ENCODE measurements at places on chromosomes 6 and 20.
A peak's percentile ranks its signal among the peaks of the same experiment; 100 is the strongest.

DNA sequence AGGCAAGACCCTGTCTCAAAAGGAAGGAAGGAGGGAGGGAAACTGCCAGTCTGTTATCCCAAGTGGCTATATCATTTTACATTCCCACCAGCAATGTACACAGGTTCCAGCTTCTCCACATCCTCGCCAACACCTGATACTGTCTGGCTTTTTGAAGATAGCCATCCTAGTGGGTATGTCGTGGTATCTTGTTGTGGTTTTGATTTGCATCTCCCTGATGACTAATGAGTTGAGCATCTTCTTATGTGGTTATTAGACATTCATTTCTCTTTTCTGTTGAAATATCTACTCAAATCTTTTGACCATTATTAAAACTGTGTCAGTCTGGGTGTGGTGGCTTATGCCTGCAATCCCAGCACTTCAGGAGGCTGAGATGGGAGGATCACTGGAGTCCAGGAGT is 47.9 kb upstream of the ARID1B start:
- DNase-seq = no peak

GRCh38 chr6:71405416-71405815 is 116.8 kb downstream of the OGFRL1 start:
- DNase-seq = no peak

DNA sequence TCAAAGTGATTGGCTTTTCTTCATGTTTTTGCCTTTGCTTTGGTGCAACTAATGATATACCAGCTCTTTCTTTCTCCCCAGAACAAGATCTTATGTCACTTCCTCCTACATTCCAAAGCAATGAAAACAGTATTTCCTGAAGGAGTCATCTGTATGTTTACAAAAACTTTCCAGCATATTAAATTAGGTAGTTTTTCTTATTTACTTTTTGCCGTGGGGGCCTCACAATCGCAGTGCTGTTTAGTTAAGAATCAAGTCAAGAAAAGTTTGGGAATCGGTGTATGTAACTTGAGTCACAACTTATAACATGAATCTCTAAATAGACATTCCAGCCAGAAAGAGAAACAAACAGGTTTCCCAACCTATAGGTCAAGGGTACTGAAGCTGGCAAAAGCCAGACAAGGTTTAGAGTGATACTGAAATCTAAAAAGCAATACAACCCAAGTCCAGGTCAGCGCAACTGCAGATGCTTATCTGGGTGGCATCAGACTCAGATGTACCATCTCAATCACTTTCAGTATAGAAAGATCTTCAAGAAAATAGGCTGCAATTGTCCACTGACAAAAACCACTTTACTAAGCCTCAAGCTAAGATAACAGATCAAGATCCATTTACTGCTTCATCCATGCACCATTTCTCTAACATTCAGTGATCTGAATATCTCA is 63.6 kb downstream of the IPCEF1 start:
- no peak for DNase-seq

- DNase-seq = no peak
These were observed 159.3 kb upstream of the JARID2 start for GRCh38 chr6:15086348-15087158.

DNA sequence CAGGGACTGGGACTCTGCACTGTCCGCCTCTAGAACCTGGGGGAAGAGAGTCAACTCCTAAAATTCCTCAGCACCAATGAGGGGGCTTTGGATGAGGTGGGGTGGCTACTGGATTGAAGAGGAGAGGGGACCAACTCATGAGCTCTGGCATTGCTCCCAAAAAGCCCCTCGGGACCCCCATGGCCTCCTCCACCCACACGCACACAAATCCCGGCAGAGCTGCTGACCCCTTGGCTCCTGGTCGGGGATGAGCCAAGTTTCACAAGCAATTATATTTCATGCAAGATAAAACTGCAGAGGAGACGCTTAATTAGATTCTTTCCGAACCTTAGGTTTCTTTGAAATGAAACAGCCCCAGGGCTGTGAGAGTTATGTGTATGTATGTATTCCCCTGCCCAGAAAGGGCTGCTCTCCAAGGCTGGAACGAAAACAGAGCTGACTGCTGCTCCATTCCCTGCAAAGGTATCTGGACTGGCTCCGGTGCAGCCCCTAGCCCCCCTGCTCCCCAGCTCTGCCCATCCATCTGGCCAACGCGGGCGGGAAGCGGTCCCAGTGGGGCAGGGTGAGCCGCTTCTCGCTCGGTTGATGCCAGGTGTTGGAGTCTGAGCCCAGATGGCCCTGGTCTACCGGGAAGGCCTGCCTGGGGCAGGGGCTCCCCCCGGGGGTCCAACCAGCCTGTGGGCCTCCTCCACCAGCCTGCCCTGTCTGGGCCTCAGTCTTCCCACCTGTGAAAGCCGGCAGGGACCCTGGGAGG is 46.8 kb upstream of the STX16 start:
- peak; percentile 32 for DNase-seq

DNA sequence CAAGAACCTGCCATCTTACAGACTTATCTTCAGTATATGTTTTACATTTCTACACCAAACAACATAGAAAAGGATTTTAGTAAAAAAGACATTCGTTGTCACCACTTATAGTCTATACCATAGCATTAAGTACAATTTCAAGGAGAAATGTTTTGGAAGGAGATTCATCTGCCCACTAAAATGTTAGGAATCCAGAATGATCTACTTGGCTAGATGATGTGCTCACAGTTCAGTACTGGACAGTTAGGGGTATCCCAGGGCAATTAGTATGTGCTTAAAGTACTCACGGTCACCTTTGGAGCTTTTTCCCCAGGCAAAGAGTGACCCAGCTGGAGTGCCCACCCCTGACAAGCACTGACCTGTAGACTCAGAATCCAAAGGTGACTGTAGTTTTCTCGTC is 222.9 kb downstream of the SLC24A3 start:
- DNase-seq = no peak

- DNase-seq = no peak
These were observed 2.4 kb downstream of the PHACTR2 start for GRCh38 chr6:143680141-143680540.

- DNase-seq = no peak
These were observed 4.8 kb upstream of the GPR31 start for GRCh38 chr6:167162591-167162990.

GRCh38 chr20:49701241-49701790 is 12.4 kb downstream of the B4GALT5 start:
- DNase-seq = no peak

GRCh38 chr20:22716821-22717351 is 132.5 kb upstream of the FOXA2 start:
- DNase-seq = no peak

GRCh38 chr6:119800526-119800925 is 451.0 kb upstream of the MAN1A1 start:
- DNase-seq = no peak

- peak; percentile 55 for DNase-seq
These were observed 22.2 kb upstream of the PNPLA1 start for GRCh38 chr6:36247693-36248092.

- peak; percentile 98 for DNase-seq
These were observed 634 bp upstream of the PHF1 start for GRCh38 chr6:33410050-33410710.

DNA sequence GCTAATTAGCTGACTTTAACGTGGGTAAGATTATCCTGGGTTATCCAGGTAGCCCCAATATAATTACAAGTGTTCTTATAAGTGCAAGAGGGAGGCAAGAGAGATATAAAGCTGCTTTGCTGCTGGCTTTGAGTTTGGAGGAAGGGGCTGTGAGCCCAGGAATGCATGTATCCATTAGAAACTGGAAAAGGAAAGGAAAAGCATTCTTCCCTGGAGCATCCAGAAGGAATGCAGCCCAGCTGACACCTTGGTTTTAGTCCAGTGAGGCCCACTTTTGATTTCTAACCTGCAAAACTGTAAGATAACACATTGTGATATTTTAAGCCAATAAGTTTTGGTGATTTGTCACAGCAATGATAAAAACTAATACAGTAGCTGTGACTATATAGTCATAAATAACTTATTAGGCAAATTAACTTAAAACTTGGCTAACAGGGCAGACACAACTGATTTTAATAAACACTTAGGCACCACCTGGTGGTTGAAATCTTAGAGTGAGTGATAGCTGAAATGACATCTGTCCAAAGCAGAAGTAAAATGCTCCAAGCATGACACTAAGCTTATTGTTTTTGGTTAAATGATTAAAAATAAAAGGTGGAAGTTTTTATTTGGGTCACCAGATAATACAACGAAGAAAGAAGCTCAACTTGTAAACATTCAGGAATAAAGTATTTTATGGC is 35.6 kb downstream of the ADGRF4 start:
- DNase-seq = no peak

GRCh38 chr6:26003102-26003694 is 40.6 kb downstream of the TRIM38 start:
- DNase-seq = peak; percentile 69

DNA sequence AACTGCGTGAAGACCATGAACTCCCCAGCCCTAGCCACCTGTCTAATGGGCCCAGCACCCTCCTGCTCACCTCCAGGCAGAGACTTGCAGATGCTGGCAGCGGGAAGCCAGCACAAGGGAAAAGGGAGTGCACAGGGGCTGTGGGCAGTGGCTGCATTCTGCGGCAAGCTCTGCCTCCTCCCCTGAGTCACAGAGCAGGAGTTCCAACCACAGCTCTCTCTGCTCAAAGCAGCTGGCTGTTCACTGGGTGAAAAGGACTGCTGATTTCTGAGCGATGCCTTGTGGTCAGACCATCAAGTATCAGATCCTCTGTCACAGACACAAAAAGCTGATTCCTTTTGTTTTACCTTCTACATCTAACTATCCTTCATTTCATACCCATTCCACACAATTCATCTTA is 10.5 kb downstream of the NKX2-2 start:
- no peak for DNase-seq

- no peak for DNase-seq
These were observed 1.7 kb downstream of the CDC25B start for GRCh38 chr20:3797592-3798372.

- no peak for DNase-seq
These were observed 299.7 kb downstream of the BTBD3 start for GRCh38 chr20:12217382-12217781.

- DNase-seq = no peak
These were observed 62.0 kb upstream of the SIRPA start for GRCh38 chr20:1833216-1833615.

DNA sequence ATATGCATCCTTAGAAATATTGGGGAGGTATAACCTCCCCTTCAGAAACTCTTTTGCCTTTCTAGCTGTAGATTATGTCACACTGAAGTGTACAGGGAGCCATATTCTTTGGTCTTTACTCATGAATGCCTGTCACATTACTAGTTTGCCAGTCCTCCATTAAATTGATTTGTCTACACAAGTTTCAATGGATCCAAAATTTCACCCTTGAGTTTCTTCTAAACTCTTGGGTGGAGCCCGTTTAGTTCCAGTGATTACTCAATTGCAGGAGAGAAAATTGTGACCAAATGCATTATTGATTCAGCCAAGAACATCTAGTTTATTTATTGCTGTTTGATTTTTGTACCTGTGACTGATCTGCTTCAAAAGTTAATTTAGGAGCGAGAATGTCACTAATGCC is 60.4 kb upstream of the TFB1M start:
- no peak for DNase-seq

DNA sequence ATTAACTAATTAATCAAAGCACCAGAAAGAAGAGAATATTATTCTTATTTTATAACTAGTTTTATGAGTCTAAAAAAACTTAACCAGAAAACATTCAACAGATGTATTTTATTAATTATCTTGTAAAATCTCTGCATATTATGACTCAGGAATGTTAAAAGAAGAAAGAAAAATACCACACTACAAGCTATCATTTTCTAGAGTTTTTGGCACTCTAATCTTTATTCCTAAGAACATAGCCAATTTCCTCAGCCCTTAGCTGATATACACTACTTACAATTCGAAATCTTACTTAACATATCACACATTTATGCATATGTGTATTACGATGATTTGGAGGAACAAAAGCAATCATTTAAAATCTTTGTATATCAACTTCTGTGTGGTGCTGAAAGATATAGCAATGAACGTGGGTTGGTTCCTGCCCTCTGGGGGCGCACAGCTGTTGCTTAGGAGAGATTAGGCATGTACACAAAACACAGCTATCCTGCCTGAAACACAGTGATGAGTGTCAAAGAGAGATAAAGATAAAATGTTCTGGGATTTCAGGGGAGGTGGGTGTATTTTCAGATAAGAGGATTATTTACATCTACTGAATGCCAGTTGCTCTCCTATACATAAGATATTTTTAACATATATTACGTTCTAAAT is 404.5 kb downstream of the SYNE1 start:
- DNase-seq = no peak

- DNase-seq = no peak
These were observed 190.5 kb downstream of the SLC16A10 start for GRCh38 chr6:111277819-111278218.

GRCh38 chr20:50220093-50220893 is 29.7 kb downstream of the CEBPB start:
- no peak for DNase-seq

DNA sequence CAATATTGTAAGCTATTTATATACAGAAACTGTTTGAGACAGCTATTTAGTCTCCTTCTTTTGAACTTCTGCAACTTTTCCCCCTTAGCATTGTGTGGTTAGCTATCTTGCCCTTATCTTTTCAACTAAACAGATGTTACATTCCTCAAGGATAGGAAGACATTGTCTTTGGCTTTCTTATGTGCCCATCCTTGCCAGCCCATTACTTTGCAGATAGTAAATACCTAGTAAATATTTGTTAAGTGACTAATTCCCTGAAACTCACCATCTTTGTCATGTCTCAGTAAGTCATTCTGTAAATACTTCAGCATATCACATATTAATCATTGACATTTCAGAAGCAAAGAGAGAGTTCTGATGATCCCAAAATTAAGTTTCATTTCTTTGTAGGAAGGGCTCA is 69.1 kb upstream of the FLRT3 start:
- no peak for DNase-seq

DNA sequence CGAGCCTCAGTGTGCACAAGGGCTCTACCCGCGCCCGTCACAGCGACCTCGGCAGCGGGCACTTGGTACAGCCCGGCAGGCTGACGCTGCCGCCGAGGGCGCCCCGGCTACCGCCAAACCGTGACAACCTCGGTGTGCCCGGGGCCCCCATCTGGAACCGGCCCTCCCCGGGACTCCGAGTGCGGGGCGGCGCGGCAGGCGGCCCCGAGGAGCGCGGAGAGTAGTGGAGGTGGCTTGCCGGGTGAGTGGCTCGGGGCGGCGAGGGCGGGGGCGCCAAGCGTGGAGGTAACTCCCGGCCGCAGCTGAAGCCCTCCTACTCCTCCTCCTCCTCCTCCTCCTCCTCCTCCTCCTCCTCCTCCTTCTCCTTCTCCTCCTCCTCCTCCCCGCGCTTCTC is at the start of gene ISM1:
ISM1 (plus strand) TSS at position 371 of the 394 bp plus-strand sequence. CDS start 503 bp downstream, outside the sequence.
- peak; percentile 18 for DNase-seq

DNA sequence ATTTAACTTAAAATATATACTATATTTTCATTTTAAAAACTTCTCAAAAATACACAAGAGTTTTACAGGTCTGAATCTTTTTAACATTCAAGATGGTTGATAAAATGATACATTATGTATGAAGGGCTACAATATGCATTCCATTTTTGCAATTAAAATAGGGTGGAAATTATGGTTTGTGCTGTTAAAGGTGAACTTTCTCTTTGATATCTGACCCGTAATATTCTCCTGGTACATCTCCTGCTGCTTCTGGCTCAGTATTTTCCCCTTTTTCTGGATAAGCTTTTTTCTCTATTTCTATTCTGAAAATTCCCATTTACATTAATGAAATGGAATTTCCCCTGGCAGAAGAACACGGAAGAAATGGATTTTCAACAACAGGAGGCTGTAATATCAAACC is 27.4 kb upstream of the LCA5 start:
- no peak for DNase-seq

Measured in uterus (tissue), 4 donors.